H4 (cell line): ENCODE measurements at places on chromosomes 2 and 18. TPM values are rescaled to one million over a fixed set of nuclear protein-coding genes. Genes with fewer than 3 reads are reported as not detected.

The ALLC gene
- total RNA-seq: not detected in 2 replicates

The EVA1A gene
- total RNA-seq: 13.8 and 16.6 TPM in 2 replicates

The FAM110C gene
- 0.12 and 0.15 TPM in 2 replicates for total RNA-seq

The FLACC1 gene
- total RNA-seq: 0.23 TPM in 1 of 2 replicates, not detected in the other

The CDH2 gene
- 29.8 and 32.5 TPM in 2 replicates for total RNA-seq

The SLC5A7 gene
- total RNA-seq: not detected in 2 replicates

- no peak for DNase-seq
Observed at GRCh38 chr2:127162261-127163089, 55.5 kb upstream of the BIN1 start.

GRCh38 chr18:73669297-73669696 lies 478.3 kb downstream of the FBXO15 start:
- peak; percentile 46 for DNase-seq

DNA sequence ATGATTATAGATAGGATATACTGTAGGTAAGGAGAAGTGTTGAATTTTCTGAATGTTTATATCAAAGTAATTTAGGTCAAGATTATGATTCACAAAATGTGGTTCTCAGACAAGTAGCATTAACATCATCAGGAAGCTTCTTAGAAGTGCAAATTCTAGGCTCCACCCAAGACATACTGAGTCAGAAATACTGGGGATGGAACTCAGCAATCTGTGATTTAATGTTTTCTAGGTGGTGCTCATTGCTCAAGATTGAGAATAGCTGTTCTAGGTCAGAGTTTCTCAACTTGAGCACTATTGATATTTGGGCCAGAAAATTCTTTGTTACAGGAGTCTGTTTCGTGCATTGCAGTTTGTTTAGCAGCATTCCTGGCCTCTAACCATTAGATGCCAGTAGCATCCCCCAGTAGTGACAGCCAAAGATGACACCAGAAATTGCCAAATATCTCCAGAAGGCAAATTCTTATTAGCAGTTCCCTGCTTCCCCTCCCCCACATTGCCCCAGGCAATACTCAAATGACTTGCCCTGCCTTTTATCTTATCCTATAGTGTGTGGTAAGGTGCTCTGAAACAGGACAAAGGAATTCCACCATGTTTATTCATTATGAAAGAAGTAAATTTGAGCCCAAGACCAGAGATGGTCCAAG lies 1001.2 kb downstream of the DPP10 start:
- DNase-seq: no peak

- no peak for DNase-seq
Observed at GRCh38 chr2:135202751-135203150, 150.7 kb downstream of the RAB3GAP1 start.

- DNase-seq: no peak
Observed at GRCh38 chr18:62939433-62939832, 224.1 kb downstream of the PHLPP1 start.

DNA sequence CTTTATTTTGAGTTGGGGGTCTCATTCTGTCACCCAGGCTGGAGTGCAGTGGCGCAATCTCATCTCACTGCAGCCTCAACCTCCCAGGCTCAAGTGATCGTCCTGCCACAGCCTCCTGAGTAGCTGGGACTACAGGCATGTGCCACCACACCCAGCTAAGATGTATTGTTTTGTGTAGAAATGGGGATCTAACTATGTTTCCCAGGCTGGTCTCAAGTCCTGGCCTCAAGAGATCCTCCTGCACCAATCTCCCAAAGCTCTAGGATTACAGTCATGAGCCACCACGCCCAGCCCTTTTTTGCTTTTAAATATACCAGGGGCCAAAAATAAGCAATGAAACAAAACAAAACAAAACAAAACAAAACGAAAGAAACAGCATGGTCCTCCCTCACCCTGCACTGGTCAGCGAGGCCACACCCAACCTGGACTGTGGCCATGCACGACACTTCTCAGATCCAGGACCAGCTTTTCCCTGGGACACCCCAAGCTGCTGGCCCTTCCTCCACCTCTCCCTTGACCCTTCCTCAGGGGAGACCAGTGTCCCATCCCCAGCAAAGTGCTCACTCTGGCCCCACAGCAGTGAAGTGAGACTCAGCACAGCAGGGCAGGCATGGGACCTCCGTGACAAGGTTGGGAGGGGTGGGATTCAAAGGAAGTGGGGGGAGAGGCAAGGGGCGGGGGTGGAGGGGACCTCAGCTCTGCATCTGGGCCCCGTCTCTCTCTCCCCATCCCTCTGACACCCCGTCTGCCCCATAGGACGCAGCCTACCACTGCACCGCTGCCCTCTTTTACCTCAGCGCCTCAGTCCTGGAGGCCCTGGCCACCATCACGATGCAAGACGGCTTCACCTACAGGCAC lies 23.5 kb downstream of the MAL start:
- DNase-seq: no peak

DNA sequence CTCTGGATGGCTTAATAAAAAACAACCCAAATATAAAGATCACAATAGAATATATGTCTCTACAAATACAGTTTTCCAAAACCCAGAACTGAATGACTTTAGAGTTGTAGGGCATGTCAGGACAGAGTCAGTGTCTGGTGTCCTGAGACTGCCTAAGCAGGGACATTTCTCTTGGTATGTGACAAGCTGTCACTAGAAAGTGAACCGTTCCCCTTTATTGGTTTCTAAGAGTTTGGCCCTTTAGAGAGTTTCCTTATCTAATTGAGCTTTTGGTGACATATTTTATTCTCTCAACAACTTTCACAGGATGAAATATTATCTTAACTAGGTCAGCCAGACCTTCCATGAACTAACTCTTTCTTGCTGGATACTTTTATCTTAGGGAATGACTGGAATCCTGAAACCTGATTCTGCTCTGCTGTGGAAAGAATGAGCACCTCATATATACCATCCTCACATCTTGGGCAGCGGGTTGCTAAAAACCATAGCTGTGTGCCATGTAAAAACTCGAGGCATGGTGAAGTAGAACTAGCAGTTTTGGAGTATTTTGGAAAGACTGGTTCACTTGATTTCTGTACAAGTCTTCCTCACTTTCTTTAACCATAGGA lies 54.8 kb downstream of the CAVIN2 start:
- no peak for DNase-seq

- DNase-seq: no peak
Observed at GRCh38 chr2:43038696-43039094, 187.7 kb downstream of the ZFP36L2 start.
